ENCODE measurements at places on chromosomes 1 and 21.
A peak's percentile ranks its signal among the peaks of the same experiment; 100 is the strongest.

DNA sequence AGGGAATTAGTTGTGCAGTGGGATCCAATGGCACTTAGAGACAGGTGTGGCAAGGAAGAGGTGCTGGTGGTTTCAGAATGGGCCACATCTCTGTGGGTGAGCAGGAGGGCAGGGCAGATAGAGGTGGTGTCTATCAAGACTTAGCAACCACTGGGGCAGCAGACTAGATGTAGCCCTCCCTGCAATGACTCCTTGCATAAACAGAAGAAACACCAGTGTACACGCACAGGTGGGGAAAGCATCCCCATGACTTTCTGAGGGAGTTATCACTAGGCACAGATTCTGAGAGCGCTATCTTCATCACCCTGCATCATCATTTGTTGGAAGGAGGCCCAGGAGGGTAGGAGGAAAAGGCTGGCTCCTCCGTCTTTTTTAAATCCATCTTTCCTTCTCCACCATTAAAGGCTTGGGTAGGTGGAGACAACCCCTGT is 58.4 kb downstream of the PLXNA2 start:
- DNase-seq: no peak

GRCh38 chr1:201176940-201177339 is 13.7 kb upstream of the IGFN1 start:
- no peak for DNase-seq

DNA sequence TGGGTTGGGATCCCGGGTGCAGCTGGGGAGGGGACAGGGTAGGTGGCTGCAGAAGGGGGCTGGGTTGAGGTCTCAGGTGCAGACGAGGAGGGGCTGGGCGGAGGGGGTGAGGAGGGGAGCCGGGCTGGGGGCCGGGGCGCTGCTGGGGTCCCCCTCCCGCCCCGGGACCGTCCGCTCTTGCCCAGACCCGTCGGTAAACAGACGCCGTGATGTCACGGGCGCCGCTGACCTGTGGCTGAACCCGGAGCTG is 22.3 kb downstream of the DHRS3 start:
- DNase-seq: no peak

- peak; percentile 92 for DNase-seq
Measured at GRCh38 chr1:202105571-202106339, 17.0 kb upstream of the GPR37L1 start.

DNA sequence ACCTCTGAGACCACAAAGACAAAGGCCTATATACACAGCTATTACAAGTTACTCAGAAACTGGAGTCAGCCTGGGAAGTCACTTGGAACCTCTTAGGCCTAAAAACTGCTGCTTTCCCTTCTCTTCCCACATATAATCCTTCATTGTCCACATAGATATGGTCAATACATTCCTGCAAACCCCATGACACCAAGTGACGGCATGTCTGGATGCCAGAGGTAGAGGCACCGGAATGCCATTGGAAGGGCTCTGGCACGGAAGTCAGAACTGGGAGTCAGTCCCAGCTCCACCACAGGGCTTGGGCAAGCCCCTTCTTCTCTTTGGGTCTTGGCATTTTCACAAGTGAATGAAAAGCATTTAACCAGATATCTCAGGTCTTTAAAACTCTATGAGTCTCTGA is 204.7 kb downstream of the MATN1 start:
- DNase-seq: no peak

- DNase-seq: no peak
Measured at GRCh38 chr1:212586206-212587015, 22.1 kb upstream of the ATF3 start.

DNA sequence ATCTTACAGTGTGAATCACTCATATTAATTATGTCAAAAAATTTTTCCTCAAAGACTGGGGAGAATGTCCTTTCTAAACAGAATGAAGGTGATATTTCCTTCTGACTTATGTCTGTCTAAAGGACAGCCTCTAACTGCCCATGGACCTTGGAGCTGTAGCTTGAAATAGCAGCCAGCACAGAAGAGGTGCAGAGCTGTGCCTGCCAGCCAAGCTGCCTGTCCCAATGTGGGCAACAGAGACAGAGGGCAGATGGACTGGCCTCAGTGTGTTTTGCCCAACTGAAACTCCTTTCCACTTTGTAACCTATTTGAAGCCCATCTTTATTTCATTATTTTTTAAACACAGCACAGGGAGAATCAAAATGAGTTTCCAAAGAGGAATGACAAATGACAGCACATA is 97.6 kb upstream of the DYNLT5 start:
- DNase-seq: no peak

DNA sequence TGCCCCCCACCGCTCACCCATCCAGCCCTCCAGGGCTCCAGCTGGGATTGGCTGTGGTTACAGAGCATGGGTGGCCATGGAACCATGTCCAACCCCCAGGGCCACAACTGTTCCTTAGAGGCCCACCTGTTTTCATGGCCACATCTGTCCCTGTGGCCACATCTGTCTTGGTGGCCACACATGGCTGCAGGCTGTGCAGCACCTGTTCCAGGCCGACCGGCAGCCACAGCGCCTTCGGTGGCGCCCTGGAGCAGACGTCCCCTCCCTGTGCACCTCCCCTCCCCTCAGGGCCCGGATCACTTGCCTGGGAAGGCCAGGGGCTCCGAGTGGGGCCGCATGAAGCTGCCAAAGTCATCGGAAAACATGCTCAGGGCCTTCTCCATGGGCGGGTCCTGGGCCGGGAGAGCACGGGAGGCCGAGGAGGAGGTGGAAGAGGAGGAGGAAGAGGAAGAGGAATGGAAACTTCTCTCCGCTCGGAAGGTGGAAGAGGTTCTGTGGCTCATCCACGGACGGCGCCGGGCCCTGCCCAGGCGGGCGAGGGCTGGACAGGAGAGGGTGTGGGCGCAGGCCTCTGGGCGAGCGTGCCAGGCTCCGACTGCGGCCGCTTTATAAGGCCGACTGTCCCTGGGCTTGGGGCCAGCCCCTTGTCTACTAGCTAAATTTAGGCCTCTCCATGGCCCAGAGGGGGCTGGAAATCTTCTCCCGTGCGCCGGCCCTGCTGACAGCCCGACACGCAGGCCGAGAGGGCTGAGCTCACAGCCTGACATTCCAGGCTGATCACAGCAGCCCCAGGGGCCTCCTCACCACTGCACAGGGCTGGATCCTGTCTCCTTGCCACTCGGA is at the start of gene HSPB7:
HSPB7 (minus strand) TSS at position 583 of the 843 bp plus-strand sequence; CDS start at position 503, 80 bp downstream.
- DNase-seq: no peak

GRCh38 chr1:233006541-233006973 is 56.1 kb downstream of the NTPCR start:
- no peak for DNase-seq

- no peak for DNase-seq
Measured at GRCh38 chr21:39555911-39556590, 56.7 kb upstream of the B3GALT5 start.

DNA sequence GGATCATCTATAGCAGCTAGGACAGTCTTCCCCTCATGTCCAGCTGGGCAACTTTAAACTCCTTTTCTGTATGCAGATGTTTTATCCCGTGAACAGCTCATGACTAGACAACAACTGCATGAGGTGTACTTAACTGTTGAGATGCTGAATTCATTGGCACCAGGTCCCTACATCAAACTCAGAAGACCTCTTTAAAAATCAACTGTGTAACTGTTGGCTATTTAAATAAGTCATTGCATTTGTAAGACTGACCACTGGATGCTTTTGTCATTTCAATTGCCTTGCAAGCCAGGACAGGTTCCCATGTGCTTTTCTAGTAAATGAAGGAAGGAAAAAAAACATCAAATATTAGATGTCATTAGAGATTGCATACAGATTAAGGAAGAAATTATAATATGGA is 28.3 kb upstream of the GORAB start:
- no peak for DNase-seq

DNA sequence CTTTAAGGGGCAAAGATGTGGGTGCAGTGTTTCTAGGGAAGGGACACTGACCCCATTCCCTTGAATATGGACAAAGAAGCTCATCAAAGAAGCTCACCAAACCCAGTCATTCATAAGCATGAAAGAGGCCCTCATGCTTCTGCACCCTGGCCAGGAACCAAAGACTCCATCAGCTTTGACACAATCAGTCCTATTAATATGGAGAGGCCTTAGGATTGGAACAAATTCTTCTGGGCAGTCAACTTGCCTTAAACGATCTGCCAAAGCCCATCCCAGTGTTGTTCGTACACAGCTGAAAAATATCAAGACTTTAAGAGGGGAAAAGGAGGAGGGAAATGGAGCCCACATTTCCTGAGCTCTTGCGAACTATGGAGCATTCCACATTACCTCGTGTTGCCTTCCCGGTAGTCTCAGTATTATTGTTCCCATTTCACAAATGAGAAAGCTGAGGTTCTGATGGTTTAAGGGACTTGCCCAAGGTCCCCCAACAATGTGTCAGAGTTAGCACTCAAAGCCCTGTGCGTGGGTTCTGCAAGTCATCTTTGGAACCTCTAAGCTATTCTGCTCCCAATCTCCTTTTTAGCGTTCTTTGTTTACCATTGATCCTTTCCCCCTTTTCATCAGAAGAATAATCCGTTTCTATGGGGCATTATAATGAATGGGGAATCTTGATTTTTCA is 161.9 kb downstream of the ZBTB18 start:
- no peak for DNase-seq

DNA sequence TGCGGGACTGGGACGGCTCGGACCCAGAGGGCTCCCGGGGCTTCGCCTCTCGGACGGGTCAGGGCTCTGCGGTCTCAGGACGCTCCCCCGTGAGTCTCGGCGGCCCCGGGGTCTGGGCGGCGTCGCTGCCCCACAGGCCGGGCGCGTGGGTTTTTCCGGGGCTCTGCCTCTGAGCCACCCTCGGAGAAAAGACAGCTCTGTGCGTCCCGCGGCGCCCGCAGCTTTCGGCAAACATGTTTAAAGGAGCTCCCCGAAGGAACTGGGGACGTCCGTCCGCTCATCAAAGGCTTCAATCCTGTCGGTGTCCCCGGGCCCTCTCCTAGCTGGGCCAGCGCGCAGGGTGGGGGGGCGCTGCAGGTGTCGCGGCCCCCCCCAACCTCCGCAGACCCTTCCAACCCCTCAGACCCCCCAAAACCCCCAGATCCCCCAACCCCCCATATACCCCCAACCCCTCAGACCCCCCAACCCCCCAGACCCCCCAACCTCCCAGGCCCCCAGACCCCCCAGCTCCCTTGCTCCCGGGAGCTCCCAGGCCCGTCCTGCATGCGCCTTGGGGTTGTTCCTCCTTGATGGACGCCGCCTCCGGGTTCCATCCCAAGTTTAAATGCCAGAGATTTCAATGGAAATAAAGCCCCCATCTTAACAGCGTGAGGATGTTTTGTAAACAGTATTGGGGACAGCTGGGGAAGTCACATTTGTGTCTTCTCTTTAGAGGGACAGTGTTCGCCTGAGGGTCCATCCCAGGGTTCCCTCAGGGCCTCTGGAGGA is 996 bp upstream of the C1orf159 start:
- DNase-seq: no peak

GRCh38 chr1:10903821-10904220 is 107.4 kb upstream of the CASZ1 start:
- no peak for DNase-seq

GRCh38 chr1:160085686-160086455 is 4.5 kb downstream of the KCNJ9 start:
- DNase-seq: peak; percentile 61

GRCh38 chr1:196661345-196661744 is 9.5 kb downstream of the CFH start:
- no peak for DNase-seq

- no peak for DNase-seq
Measured at GRCh38 chr1:10146391-10146790, 64.0 kb upstream of the KIF1B start.

- no peak for DNase-seq
Measured at GRCh38 chr21:35057428-35057827, 8.3 kb upstream of the RUNX1 start.

DNA sequence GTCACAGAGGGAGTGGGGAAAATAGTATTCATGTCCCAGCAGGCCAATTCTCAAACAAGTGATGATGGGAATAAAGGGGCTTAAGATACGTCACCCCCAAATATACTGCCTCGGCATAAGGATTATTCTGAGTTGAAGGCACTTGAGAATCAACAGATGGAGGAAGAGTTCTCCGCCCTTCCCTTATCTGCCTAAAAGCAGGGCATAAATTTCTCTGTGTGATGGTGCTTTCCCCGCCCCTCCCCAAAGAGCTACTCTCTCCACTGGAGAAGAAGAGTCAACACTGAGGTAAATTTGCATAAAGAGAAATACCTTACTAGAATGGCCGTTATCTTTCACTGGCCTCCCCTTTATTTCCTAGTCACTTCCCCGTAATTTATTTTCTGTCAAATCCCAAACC is 18.7 kb downstream of the BECN2 start:
- DNase-seq: no peak

GRCh38 chr1:212595787-212596714 is 12.5 kb upstream of the ATF3 start:
- DNase-seq: peak; percentile 97

DNA sequence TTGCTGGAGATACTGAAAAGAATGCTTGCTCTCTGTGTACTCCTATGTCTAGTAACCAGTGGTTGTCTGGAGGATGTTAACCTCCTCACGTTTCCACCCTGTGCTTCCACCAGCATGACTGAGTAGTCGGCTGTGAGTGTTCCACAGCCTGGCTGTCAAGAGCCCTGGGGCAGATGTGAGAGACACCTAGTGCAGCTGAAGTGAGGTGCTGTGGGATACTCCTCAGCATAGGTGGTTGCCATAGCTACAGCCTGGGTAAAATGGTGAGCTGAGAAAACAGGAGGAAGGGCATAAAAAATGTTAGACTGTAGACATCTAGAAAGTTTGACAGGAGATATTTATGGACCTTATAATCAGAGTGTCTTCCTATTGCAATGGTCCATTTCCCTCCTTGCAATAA is 15.8 kb downstream of the IVL start:
- no peak for DNase-seq

- DNase-seq: no peak
Measured at GRCh38 chr1:31672986-31673385, 28.3 kb upstream of the PEF1 start.

DNA sequence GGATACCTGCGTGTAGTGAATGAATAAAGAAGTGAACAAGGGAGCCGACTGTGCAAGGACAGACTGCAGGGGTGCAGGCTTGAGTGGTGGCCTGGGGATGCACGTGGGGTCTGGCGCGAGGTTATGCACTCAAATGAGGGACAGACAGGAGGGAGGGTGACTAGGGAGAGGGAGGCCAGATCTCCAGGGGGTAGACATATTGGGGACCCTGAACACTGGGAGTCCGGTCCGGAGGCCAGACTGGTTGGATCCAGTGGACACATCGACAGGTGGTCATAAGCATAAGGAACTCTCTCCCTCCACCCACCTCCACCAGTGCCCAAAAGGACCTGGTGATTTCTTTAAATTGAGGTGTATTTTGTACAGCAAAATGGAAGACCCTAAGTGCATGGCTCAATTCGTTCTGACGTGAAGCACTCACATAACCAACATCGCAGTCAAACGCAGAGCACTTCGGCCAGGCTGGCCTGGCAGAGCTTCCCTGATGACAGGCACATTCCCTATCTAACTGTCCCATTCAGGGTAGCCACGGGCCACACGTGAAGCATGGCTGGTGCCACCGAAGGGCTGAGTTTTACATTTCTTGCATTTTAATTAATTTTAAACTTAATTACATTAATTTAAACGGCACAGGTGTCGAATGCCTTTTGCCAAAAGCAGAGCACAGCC is 14.0 kb downstream of the WNT3A start:
- DNase-seq: no peak

GRCh38 chr1:180530501-180530900 is 28.1 kb upstream of the ACBD6 start:
- DNase-seq: peak; percentile 75

GRCh38 chr1:166819974-166820373 is 19.3 kb upstream of the POGK start:
- DNase-seq: no peak

GRCh38 chr1:92201973-92202372 is 15.7 kb upstream of the C1orf146 start:
- no peak for DNase-seq

Data from SW480 (cell line).